NCI-H510A (cell line): ENCODE measurements at places on chromosomes 1 and 21.

DNA sequence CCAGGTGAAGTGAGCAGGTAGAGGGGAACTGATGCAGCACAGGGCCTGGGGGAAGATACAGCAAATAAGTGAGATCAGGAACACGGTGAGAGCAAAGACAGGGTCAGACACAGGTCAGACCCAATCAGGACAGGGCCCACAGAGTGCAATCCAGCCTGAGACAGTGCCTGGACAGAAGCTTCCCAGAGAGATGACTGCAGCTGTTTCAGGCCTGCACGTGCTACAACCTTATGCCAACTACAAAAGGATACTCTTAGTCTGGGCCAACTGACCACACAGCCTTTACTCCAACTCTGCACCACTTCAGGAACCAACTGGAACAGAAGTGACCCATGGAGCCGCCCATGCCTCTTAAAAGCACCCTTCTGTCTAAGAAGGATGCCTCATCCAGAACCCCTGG lies 228.0 kb downstream of the TOMM20 start:
- no peak for DNase-seq

DNA sequence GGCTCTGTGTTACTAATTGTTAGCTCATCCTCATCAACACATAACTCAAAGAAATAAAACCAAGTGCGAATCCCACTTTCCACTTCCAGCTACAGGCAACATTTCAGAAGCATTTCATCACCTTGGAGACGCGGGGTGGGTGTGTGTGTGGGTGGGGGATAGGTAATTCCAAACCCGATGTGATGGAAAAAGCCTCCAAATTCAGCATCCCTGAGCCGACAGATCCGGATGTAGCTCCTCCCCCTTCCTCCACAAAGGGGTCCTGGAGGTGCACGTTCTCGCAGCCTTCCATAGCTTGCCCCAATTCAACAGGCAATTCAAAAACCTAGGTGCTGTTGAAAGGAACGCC lies 486 bp downstream of the HSPA13 start:
- DNase-seq = no peak

DNA sequence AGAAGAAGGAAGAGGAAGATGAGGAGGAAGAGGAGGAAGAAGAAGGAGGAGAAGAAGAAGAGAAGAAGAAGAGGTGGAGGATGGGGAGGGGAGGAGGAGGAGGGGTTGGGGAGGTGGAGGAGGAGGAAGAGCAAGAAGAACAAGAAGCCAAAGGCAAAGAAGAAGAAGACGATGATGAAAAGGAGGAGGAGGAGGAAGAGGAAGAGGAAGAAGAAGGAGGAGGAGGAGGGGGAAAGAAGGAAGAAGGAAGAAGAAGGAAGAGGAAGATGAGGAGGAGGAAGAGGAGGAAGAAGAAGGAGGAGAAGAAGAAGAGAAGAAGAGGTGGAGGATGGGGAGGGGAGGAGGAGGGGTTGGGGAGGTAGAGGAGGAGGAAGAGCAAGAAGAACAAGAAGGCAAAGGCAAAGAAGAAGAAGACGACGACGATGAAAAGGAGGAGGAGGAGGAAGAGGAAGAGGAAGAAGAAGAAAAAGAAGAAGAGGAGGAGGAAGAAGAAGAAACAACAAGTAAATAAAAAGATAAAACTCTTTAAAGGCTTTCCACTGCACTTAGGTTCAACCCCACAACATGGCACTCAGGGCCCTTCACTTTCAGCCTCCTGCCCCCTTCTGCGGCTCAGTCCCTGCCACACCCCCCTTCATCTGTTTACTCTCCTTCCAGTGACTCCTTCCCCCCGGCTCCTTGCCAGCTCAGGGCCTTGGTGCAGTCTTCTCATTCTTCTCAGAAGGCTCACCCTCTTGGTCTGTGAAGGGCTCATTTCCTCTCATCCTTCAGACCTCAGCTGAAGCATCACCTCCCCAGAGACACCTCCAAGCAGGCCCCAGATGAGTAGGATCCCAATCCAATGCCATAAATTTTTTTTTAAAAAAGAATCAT lies 114.0 kb downstream of the KCNN3 start:
- no peak for DNase-seq

GRCh38 chr1:18128298-18128697 lies 20.7 kb downstream of the IGSF21 start:
- DNase-seq = no peak

DNA sequence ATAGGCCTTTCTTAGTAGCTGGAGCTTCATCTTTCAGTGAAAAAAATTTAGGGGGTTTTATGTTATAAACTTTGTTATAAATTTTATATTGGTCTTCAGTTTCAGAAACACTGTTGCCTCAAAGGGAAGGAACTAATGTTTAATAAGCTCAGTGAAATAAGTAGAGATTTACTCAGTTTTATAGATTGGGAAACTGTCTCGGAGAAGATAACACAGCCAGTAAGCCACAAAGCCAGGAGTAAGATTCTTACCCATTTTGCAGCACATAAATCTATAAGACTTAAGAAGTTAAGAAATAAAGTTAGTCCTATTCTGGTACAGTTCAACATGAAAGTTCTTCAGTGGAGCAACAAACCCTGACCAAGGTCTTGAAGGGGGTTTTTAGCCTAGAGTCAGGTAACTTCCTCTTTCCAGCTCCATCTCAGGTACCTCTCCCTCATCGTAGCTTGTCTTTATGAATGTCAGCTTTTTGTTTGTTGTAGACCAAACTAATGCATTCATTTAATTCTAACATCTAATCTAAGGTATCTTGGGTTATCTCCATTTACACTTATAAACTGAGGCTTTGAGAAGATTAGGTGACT lies 3.3 kb downstream of the KPNA6 start:
- no peak for DNase-seq

GRCh38 chr1:73033640-73034039 lies 751.3 kb upstream of the NEGR1 start:
- DNase-seq = no peak

- no peak for DNase-seq
Measured at GRCh38 chr1:20793236-20793635, 6.1 kb upstream of the HP1BP3 start.

GRCh38 chr1:96259399-96259798 lies 462.2 kb upstream of the PTBP2 start:
- no peak for DNase-seq

DNA sequence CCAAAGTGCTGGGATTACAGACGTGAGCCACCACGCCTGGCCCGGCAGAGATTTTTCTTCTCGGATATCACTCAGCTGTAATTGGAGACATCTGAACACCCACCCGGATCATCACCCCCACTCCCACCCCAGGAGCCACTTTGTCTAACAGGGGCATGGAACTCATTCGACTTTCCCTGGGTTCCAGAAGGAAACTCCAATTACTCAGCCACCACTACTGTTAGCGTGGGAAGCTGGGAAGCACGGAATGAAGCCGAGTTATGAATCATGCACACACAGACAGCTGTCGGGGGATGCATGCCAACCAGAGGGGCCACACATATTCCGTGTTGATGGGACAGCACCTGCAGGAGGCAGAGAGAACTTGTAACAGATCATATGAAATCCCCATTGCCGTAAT lies 85.2 kb downstream of the HLCS start:
- no peak for DNase-seq

GRCh38 chr1:54885807-54886723 lies 930 bp downstream of the DHCR24 start:
- peak; percentile 58 for DNase-seq

DNA sequence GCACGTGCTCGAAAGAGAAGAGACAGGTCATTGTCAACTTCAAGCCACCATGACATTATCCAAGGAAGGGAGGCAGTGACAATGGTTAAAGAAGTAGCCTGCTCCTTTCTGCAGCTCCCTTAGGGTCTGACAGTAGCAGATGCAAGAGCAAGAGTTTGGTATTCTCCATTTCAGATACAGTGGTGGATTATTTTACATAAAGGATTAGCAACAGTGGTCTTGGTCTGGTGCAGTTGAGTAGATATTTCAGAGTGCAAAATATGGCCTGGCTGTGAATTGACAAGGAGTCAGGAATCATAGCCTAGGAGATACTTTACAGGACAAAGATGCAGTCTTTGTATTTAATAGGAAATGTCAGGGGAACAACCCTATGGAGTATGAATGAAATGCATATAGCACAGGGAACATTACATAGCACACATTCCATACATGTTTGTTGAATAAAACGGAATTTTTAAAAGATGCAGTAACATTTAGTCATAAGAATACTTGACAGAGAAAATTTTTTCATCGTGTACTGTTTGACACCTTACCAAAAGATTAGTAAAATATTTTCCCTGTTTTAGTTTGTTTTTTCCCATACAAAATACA lies 41.8 kb downstream of the CHRM3 start:
- no peak for DNase-seq

- DNase-seq = no peak
Measured at GRCh38 chr1:109434484-109434883, 8.2 kb upstream of the PSMA5 start.

- DNase-seq = peak; percentile 26
Measured at GRCh38 chr1:48249868-48250267, 27.4 kb downstream of the SLC5A9 start.

DNA sequence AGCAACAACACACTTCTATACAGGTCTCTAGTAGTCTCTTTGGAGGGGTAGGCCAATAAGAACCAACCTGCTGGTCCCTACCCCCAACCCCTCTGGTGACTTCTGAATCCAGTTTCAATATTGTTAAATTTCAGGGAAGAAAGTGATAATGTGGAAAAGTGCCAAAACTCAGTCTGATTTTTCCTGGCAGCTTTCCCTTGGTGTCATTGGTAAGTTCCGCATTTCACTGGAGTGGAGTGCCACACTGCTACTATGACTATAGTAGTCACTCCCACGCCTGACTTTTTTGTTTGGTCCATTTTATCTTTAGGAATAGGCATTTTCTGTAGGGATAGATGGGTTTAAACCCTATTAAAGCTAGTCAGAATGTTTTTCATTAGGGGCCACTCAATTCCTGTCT lies 5.7 kb upstream of the ARID1A start:
- no peak for DNase-seq

GRCh38 chr1:62725255-62725654 lies 37.1 kb upstream of the DOCK7 start:
- no peak for DNase-seq

DNA sequence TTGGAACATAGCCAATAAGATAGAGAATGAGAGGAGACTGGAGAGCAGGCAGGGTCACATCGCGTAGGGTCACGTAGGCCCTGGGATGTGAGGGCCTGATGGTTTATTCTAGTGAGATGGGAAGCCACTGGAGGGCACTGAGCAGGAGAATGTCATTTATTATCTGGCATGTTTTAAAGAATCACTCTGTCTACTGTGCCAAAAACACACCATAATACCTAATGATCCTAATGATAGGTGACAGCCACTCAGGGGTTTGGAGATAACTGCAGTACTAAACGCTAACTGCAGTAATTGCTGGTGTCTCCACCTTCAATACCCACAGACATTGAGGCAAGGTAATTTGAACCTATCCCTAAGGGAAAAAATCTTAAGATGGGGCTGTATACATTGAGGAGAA lies 185.4 kb downstream of the TTLL7 start:
- no peak for DNase-seq

- no peak for DNase-seq
Measured at GRCh38 chr1:208108213-208108608, 136.0 kb downstream of the PLXNA2 start.

DNA sequence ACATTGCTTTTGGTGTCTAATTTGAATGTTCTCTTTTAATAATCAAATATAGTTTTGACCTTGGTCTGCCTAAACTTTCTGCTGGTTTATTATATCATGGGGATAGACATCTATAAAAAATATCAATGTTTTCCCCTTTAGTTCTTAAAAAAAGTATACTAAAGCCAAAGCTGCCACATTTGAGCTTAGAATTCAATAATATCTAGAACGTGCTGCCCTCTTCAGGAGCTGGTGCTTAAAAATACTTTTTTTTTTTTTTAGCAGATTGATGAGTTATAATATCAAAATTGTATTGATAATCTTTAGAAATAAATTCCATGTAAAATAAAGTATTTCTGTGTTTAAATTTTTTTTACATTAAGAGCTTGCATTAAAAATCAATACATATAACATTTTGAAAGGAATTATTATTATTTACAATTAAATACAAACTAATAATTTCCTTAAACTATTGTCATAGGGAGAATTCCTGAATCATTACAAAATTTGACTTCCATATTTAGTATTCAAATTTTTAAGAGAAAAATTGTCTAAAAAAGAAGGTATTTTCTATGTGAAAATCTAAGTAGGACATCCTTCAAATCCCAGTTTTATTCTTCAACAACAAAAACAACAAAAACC lies 40.1 kb upstream of the ADGRL2 start:
- no peak for DNase-seq
